ENCODE measurements at places on chromosomes 3 and 15.
A peak's percentile ranks its signal among the peaks of the same experiment; 100 is the strongest.

- DNase-seq = no peak
Observed at GRCh38 chr3:23114432-23114831, 88.7 kb upstream of the UBE2E2 start.

DNA sequence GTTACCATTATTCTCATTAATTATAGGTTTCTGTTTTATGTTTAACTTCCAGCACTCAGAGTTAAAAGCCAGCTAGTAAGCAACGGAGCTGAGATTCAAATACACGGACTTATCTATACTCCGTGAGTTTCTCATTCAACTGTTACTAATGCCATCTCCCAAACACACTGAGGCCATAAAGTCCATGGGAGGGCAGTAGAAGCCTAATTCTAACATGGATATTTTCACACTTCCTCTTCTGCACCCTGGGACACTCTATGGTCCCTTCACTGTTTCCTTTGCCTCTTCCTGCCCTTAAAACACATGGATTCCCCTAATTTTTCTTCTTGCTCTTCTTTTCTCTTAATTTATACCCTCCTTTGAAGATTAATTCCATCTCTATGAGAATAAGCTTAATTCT, 245.0 kb downstream of the KLF13 start:
- no peak for DNase-seq

- no peak for DNase-seq
Observed at GRCh38 chr15:60390231-60390630, 7.6 kb downstream of the ANXA2 start.

- DNase-seq = no peak
Observed at GRCh38 chr3:42780892-42781700, 8.0 kb upstream of the CCDC13 start.

GRCh38 chr3:14042680-14043079, 82.0 kb downstream of the CHCHD4 start:
- DNase-seq = no peak

DNA sequence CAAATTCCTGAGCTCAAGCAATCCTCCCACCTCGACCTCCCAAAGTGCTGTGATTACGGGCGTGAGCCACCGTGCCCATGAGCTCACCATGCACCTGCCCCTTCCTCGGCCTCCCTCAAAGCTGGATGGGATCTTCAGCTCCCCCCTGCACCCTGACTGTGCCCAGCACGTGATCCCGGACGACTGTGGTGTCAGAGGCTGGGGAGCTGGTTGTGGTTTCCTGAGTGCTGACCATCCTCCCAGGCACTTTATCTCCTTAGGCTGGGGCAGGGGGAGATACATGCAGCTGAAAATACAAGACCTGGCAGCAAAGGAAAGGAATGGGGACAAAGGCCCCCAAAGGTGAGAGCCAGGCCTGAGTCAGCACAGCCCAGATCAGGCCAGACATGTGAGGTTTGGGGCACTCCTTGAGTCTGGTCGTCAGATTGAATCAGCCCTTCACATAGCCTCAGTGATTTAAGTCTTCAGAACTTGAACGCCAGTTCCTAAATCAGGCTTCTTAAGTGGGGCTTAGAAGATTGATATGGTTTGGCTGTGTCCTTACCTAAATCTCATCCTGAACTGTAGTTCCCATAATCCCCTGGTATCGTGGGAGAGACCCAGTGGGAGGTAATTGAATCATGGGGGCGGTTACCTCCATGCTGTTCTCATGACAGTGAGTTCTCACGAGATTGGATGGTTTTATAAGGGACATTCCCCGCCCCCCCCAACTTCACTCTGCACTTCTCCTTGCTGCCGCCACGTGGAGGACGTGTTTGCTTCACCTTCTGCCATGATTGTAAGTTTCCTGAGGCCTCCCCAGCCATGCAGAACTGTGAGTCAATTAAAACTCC, 35.8 kb downstream of the PRKCD start:
- peak; percentile 69 for DNase-seq

DNA sequence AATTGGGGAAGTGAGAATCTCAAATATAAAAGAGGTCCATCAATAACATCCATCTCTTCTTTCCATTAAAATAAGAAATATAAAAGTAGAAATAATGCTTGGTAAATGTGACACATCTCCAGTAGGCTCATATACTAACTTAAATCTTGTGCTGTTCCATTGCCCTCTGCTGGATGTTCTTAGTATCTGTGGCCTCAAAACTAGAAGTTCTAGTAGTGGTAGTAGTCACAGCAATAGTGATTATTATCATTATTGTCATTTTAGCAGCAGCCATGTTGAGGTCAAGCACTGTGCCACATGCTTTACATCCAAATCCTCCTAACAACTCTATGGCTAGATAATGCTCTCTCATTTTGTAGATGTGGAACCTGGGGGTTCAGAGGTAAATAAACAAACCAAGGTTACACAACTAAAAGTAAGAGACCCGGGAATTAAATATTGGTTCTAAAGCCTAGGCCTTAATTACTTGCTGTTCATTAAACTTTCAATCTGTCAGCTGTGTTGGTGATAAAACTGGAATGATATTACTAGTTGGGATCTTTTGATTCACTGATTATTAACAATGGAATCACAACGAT, 20.2 kb upstream of the BTLA start:
- no peak for DNase-seq

DNA sequence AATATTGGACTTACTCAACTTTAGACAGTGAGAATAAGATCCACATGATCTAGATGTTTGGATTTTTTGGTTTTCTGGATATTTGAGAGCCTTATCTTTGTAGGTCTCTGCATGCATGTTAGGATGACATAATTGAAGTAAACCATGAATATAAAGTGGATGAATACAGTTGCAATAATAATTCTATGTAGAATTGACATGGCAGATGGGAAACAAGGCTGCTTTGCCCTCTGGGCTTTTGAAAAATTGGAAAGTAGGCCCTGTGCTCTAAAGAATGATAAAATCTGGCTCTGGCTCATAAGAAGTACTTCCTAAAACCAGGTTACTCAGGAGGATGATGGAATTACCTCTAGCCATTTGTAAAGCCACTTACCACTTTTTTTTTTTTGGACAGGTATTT, 86.9 kb downstream of the ZNF609 start:
- no peak for DNase-seq

GRCh38 chr3:67006460-67006859, 8.4 kb downstream of the KBTBD8 start:
- DNase-seq = no peak

GRCh38 chr3:18082551-18083272, 340.3 kb upstream of the TBC1D5 start:
- DNase-seq = no peak

- DNase-seq = no peak
Observed at GRCh38 chr3:149163066-149163465, 33.6 kb downstream of the HPS3 start.

- DNase-seq = no peak
Observed at GRCh38 chr3:168807448-168807847, 711.7 kb upstream of the GOLIM4 start.

- no peak for DNase-seq
Observed at GRCh38 chr15:83365370-83365938, 81.0 kb upstream of the BNC1 start.

GRCh38 chr3:183114384-183115178, 15.3 kb upstream of the MCCC1 start:
- DNase-seq = no peak

DNA sequence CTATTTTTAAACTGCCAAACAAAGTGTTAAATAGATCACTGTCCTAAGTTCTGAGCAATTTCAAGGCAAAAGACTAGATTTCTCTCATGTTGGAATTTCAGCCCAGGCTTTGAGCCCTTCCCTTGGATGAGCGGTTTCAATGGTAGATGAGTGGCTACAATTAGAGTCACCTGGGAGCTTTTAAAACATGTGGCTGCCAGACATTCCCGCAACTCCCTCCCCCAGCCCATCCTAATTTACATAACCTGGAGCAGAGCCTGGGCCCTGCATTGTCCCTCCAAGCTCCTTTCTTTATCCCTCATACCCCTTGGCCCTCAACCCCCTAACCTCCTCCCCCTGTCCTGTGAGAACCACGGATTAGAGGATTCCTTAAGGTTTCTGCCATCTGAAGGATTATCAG, 357.5 kb upstream of the UMPS start:
- DNase-seq = no peak

DNA sequence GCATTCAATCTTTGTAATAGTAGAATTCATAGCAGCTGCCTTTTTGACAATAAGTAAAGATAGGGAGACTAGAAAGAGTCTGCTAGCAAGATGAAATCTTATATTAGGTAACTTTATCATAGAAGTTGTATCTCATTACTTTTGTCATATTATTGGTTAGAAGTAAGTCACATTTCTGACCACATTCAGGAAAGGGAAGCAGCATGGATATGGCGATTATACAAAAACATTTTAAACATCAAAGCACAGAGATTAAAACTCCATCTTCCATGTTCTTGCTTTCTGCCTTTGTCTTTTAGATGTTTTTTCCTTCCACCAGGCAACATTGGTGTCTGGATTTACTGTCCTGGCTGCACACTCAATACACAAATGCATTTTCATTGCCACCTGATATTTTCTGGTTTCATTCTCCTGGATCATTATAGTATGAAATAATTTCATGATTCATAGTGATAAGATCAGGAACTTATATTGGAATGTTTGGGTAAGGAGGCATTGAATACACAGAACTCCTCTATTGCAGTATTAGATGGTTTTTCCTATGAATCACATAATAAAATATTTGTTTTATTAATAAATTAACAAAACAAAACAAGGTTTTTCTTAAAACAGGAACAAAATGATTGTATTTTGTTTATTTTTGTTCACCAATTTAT, 1460.3 kb upstream of the CADM2 start:
- no peak for DNase-seq

- no peak for DNase-seq
Observed at GRCh38 chr15:50261981-50262380, 3.5 kb downstream of the HDC start.

- no peak for DNase-seq
Observed at GRCh38 chr3:66567077-66567476, 66.3 kb upstream of the LRIG1 start.

GRCh38 chr3:102941786-102942185, 507.0 kb downstream of the ZPLD1 start:
- no peak for DNase-seq

DNA sequence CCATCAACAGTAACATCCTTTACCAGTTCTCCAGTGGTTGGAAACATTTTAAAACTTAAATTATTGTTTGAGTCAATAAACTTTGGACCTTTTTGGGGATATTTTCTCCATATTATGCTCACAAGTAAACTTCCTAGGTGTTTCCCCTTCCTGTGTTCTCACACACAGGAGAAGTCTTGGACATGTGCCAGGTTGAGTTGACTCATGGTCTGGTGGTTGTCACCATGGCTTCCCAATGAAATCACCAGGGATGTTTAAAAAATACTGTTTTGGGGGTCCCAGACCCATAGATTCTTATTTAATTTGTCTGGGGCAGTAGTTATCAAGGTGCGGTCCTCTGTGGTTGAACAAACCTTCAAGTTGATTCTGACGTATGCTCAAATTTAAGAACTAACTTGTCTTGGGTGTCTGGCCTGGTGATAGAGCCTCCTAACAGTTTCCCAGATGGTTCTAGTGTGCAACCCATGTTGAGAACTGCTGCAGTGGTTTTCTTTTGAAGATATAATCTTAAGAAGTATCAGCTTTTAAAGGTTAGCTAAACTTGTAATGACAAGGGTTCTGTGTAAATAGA, 291.8 kb downstream of the EDEM1 start:
- no peak for DNase-seq

DNA sequence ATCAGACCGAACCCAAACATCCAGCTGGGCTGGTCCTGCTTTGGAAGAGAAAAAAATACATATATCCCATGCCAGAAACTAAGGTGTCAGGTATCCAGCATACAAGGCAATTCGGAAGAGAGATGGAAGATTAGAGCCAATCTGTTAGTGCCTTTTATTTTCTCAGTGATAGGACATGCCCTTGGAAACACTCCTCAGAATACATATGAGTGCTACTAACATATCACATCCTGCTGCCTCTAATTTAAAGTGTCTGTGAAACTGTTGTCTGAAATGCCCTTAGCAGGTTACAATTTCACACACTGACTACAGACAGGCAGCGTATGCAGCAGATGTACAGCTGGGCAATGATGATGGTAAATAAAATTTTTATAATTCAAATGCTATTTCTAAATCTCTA, 78.9 kb downstream of the RBPMS2 start:
- DNase-seq = no peak

DNA sequence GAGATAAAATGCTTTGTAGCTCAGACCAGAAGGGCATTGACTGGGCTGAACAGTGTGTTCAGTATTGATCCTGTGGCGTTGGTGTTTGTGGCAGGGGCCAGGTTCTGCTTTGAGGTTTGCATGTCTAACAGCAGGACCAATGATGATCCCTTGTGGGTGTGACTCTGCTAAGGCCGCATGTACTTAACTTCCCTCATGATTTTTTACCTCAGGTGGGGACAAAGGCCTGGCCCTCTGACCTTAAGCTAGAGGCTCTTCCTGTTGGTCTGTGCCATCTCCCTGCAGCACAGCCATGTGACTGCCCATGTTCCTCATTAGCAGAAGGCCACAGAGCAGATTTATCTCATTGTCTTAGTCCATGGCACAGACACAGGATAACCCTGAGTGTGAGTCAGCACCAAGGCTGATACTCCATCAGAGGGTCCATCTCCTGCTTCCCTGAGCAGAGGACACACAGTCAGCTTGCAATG, 34.3 kb upstream of the BSN start:
- DNase-seq = no peak

DNA sequence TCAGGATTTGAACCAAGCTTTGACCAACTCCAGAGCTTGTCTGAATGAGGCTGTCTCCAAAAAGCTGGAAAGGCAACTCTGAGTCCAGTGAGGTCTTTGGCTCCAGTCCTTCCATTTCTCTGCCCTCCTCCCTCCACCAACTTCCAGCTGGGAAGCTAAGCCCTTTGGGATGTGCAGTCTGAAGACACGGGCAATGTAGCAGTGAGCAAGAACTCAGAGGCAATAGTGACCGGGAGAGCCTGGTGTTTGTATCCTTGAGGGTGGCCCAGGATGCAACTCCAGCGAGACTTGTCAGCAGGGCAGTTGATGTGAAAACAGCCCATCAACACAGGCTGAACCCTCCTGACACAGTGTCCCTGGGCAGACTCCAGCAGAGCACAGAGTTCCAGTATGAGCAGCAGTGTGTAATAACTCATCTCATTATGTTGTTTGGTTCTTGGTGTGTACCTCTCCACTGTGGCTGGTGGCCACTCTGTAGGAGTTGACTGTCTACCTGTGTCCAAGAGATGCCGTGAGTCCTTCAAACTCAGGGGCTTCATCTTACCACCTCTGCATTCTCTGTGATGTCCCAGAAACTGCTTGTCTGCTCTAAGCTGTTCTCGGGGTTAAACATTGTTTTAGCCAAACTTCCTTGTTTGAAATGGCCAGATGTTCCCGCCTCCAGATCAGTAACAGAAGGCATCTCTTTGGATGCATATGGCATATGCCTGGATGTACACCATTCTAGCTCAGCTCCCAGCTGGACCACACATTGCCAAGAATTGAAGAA, 6.6 kb downstream of the CDCP1 start:
- no peak for DNase-seq
